ENCODE measurements at places on chromosomes 13 and 19.

GRCh38 chr19:41225238-41226052 is 6.4 kb downstream of the AXL start:
- no peak for DNase-seq

- no peak for DNase-seq
Measured at GRCh38 chr13:41864658-41865057, 96.3 kb downstream of the VWA8 start.

GRCh38 chr19:13207237-13207845 is 57.1 kb downstream of the IER2 start:
- DNase-seq = no peak

DNA sequence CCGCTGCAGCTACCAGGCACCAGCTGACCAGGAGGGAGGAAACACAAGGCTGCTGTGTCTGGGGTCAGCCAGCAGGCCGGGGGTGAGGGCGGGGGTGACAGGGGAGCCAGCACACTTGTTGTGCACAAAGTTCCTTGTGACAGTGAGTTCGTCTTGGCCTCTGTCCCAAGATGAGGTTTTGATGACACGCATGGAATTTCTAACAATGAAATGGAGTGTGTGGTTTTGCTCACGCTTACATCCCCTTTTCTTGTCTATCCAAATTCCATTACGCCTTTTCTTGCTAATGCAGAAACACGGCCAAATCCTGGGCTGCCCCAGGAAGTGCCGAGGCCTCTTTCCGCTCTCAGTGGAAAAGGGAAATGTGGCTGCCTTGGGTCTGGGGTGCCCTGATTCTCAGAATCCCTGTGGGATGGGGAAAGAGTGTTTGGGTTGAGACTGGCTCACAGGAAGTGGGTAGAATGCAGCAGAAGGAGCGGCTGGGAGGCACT is 73.8 kb downstream of the GADD45B start:
- no peak for DNase-seq

- no peak for DNase-seq
Measured at GRCh38 chr13:109628251-109628699, 158.1 kb downstream of the IRS2 start.

DNA sequence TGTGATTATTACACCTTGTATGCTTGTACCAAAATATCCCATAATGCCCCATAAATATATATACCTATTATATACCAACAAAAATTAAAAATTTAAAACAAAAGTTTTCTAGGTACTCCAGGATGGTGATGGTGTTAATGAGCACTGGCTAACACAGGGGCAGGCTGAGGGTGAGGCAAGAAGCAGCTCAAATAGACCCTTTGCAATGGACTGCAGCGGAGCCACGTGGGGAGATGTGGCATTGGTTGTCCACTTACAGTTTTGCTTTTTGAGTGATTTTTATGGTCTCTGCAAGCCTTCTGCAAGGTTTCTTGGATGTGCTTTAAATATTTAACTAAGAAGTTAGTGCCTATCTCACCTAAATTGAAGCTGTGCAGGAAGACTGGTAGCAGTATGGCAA is 132.9 kb downstream of the RAP2A start:
- no peak for DNase-seq

DNA sequence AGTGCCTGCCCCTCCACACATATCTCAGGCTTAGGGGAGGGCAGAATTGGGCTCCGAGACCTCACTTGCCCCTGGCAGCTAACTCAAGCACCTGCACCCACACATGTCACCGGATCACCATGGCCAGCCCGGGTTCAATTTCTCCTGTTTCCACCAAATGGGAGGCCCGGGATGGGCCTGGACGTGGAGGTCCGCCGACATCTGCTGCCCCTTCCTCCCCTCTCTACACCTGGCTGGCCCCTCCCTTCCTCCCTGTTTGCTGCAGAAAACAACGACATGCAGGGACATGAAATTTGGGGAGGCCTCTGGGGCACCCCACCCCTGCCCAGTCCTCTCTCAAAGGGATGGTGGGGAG is 1.3 kb downstream of the PRKD2 start:
- no peak for DNase-seq

GRCh38 chr19:40907968-40908735 is 26.1 kb upstream of the CYP2A7 start:
- no peak for DNase-seq

DNA sequence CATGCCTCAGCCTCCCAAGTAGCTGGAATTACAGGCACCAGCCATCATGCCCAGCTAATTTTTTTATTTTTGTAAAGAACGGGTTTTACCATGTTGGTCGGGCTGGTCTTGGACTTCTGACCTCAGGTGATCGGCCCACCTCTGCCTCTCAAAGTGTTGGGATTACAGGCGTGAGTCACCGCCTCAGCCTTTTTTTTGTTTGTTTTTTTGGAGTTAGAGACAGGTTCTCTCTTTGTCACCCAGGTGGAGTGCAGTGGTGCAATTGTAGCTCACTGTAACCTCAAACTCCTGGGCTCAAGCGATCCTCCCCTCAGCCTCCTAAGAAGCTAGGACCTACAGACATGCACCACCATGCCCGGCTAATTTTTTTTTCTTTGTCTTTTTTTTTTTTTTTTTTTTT is 15.6 kb upstream of the NOTCH3 start:
- DNase-seq = no peak

GRCh38 chr19:46069806-46070341 is 29.1 kb upstream of the IGFL4 start:
- DNase-seq = no peak

DNA sequence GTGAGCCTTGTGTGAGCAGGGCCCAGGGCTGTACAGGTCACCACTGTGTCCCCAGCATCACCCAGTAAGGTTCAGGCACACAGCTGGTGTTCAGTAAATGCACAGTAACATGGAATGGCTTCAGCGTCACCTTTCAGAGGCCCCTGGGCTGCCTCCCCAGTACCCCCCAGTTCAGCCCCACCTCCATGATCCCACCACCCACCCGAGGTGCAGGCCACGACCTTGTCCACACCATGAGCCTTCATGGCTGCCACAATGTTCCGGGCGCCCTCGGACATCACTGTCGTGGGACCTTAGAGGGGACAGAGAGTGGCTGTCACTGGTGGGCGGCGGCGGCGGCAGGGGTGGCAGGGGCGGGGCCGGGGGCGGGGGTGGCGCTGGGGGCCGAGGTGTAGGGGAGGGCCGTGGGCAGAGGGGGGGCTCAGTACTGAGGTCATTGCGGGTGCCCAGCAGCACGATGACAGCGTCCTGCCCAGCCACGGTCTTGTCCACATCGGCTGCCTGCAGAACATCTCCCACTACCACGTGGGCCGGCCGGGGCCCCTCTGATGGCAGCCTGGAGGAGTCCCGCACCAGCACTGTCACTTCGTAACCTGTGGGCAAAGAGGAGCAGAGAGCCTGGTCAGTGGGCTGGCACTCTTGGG is 7.5 kb downstream of the BLVRB start:
- DNase-seq = no peak

GRCh38 chr19:55232286-55232602 is 3.7 kb upstream of the TMEM86B start:
- DNase-seq = no peak

DNA sequence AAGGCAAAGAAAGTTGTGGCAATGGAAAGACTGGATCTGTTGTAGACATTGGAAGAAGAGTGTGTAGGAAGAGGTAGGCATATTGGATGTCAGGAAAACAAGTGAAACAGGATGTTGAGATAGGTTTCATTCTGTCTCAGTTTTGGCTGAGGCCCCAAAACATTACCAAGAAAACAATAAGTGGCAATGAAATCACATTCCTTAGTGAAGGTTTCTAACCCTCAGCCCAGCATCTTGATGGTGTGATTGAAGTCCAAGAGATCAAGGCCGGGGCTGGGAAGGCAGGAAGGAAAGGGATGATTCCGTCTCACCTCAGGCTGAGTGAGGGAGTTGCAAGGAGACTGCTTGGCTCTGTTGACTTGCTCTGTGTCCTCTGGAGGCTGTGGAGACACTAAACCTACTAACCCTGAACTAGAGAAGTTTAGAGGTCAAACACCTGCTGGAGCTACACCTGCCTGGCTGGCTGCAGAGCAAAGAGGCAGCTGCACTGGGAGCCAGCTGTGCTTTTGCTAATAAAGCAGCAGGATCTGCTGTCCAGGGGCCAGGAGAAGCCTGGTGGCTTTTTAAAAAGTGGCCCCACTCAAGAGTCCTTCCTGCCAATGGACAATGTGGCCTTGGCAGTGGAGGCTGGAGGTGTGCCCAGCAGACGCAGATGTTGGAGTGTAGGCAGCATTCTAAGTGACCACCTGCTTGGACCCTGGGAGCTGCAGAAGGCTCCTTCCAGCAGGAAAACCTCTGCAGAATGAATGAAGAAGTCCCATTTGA is 53.6 kb downstream of the DGKH start:
- DNase-seq = no peak

DNA sequence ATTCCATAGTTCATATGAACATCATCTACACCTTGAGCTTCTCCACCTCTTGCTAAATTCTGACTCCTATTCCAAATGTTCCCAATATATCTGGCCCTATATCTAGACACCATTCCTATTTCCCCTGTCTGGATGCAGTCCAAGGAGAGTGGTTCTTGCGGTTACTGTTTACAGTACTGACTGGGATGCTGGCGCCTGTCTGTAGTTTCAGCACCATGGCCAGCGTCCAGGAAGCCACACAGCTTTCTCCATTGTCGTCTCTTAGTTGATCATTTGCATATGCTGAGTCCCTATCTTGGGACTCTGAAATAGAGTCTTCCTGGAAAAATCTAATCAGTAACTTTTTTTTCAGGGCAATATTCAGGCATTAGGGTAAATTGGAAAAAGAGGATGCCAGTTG is 14.9 kb downstream of the LAIR2 start:
- DNase-seq = no peak

GRCh38 chr13:28510542-28510941 is 15.6 kb upstream of the FLT1 start:
- no peak for DNase-seq

GRCh38 chr19:57587529-57587928 is 3.6 kb downstream of the ZIK1 start:
- no peak for DNase-seq

- no peak for DNase-seq
Measured at GRCh38 chr13:30053939-30054338, 203.5 kb upstream of the UBL3 start.

GRCh38 chr19:58001895-58002369 is 688 bp downstream of the ZNF606 start:
- no peak for DNase-seq

- no peak for DNase-seq
Measured at GRCh38 chr13:40982772-40983171, 36.3 kb downstream of the ELF1 start.

GRCh38 chr19:10503002-10503789 is at the start of gene KEAP1:
KEAP1 (minus strand) TSS chr19:10503356; CDS start chr19:10500033, 3,323 bp downstream.
- no peak for DNase-seq

GRCh38 chr19:5809053-5809452 is 4.2 kb downstream of the NRTN start:
- no peak for DNase-seq

Measured in NCI-H2081 treated with DMSO at 0.1 percent for 48 hours (cell line).